HFFc6 (cell line): ENCODE measurements at places on chromosomes 5 and 9. TPM values are rescaled to one million over a fixed set of nuclear protein-coding genes. Genes with fewer than 3 reads are reported as not detected.
A peak's percentile ranks its signal among the peaks of the same experiment; 100 is the strongest.

GRCh38 chr9:107249131-107249533, 33.9 kb upstream of the RAD23B start:
- H3K36me3 ChIP-seq: no peaks in the 10 kb centered on the region
- H3K4me3 ChIP-seq: peak overlapping the region; percentile 24
- H3K27ac ChIP-seq: peak overlapping the region; percentile 65
- peaks cover 56% of the 10 kb centered on the region for H3K4me1 ChIP-seq

DNA sequence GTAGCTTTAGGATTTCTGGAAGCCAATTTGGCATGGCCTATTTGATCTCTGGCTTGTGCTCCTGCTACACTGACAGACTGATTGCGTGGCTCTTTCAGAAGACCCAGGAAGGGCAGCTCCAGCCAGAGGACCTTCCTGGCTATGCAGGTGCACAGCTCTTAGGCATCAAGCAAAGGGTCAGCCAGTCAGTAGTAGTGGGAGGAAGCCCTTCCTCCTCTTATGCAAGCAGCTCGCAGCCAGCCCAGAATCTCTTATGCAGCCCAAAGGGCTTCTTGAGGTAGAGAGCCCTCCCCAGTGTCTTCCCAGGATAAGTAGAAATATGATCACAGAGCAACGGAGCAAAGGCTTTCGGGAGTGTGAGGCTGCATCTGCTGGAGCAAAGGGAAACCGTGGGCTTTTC, 43.2 kb downstream of the SLC36A1 start:
- no peak overlapping the region for H3K27ac ChIP-seq
- peaks cover 33% of the 10 kb centered on the region for H3K36me3 ChIP-seq
- peaks cover 2% of the 10 kb centered on the region for H3K27me3 ChIP-seq

GRCh38 chr9:128898845-128899565, 17.1 kb downstream of the LRRC8A start:
- H3K36me3 ChIP-seq: peaks cover 14% of the 10 kb centered on the region; the same call in 1 of the 2 replicates
- no peak overlapping the region for H3K4me3 ChIP-seq
- no peak for DNase-seq
- H3K27ac ChIP-seq: peak overlapping the region; percentile 23; the same call in 1 of the 2 replicates

PCSK5 gene
- 0.21 to 0.27 TPM (median 0.24 TPM) in 3 replicates for total RNA-seq

DNA sequence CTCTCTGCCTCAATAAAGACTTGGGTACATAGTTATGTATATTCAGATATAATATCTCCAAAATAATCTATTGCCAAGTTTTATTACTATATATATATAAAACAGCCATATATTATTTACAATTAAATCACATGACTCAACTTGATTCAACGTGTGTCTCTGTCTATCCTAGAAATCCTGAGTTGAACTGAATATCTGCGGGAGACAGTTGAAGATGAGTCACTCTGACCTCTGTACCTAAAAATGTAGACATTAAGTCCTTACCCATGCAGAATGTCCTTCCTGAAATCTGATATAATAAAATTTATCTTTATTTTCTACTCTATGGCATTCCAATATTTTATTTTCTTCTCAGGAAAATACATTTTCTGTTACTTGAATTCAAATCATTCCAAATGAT, 218.2 kb upstream of the PRDM9 start:
- DNase-seq: no peak
- H3K4me1 ChIP-seq: no peaks in the 10 kb centered on the region
- H3K27ac ChIP-seq: no peak overlapping the region
- no peak overlapping the region for H3K4me3 ChIP-seq

DNA sequence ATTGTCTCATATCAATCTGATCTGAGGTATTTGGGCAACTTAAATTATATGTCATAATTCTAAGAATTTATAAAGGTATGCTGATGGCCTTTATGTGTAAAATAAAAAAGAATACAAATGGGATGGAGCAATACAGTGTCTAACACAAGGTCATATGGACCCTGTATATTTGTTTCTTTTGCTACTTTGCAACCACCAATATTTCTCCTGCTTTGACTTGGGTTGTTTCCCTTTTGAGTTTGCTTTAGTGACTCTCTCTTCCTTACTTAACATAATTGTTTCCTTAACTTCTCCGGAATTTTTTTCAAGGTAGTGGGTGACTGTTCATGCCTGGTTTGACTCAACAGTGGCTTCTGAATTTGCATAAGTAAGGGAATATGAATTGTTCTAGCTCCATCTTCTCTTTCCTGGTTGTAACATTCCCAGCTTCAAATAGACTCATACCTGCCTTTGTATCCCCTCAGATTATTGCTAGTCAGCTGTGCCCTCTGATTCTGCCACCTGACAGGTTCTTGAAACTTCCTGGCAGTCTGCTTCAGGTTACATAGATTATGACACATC, 30.2 kb upstream of the ANXA1 start:
- no peak overlapping the region for H3K27ac ChIP-seq
- H3K36me3 ChIP-seq: no peaks in the 10 kb centered on the region
- H3K4me3 ChIP-seq: no peak overlapping the region
- peaks cover 53% of the 10 kb centered on the region for H3K4me1 ChIP-seq
- DNase-seq: no peak
